ENCODE measurements at places on chromosomes 5 and 9. TPM values are rescaled to one million over a fixed set of nuclear protein-coding genes. Genes with fewer than 3 reads are reported as not detected.

Gene PTPA
- 98.3 TPM for total RNA-seq

GRCh38 chr9:97737429-97737828 lies 40.3 kb upstream of the XPA start:
- H3K27ac ChIP-seq: no peak overlapping the region
- no peak for DNase-seq
- no peak overlapping the region for H3K4me3 ChIP-seq
- H3K36me3 ChIP-seq: peaks cover 4% of the 10 kb centered on the region
- peaks cover 45% of the 10 kb centered on the region for H3K27me3 ChIP-seq

DNA sequence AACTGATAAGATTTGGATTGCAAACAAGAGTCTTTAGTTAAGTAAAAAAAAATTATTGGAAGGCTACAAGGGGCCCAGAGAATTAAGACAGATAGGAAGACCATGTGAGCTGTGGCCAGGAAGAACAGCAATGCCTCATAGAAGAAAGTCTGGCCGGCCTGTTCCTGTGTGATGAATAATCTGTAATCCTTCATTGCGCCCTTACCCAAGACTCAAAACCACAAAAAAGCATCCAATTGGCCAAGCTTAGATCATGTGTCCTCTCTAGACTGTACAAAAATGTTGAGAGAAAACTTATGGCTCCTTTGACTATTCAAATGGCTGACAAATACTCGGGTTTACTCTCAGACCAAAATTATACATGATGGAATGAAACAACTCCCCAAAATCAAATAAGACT lies 1383.5 kb downstream of the PTPRD start:
- H3K27me3 ChIP-seq: no peaks in the 10 kb centered on the region
- no peak overlapping the region for H3K27ac ChIP-seq

DNA sequence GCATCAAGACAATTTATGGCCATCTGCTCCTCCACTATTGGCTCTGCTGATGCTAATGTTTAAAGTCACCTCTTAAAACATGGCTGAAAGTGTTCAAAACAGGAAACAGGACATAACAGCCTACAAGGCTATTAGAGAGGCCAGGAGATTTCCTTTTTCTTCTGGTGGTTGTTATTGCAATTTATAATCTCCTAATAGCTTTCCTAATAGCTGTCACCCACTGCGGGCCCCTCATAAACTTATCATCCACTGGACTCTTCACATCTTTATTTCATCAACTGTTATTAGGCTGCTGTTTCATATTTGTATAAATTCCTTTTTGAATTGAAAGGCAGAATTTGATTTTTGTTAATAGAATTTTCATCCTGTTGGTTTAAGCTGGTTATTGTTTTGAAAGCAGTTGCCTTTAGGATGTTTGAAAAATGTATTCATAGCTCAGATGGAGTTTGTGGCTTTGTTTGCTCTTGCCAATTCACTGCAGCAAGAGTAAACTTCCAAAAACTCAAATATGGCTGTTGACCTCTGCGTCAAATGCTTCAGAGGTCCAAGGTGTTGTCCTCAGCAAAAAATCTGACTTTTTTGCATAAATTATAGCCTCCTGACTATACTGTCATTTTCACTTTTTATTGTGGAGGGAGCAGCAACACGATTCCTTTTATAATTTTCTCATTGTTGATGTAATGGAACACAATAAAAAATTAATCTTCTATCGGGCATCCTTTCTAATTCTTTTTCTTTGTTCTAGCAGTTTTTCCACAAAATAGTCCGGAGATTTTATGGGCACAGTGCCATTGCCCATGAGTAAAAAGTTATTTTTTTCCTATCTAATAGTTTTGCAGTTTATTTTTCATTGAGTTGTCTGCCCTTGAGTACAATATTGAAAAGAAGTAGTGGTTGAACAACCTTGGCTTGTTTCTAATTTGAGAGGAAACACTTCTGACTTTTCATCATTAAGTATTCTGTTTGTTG lies 69.3 kb downstream of the MAT2B start:
- no peaks in the 10 kb centered on the region for H3K36me3 ChIP-seq
- H3K4me3 ChIP-seq: no peak overlapping the region
- DNase-seq: no peak
- peaks cover 27% of the 10 kb centered on the region for H3K27me3 ChIP-seq
- H3K27ac ChIP-seq: no peak overlapping the region

- no peak overlapping the region for H3K27ac ChIP-seq
- peaks cover 10% of the 10 kb centered on the region for H3K4me1 ChIP-seq
- H3K36me3 ChIP-seq: peaks cover 4% of the 10 kb centered on the region
- no peak for DNase-seq
- no peaks in the 10 kb centered on the region for H3K27me3 ChIP-seq
These were observed 22.9 kb downstream of the FAF2 start for GRCh38 chr5:176471098-176471497.

Data from activated T-cell treated with anti-CD3 and anti-CD28 coated beads, Interleukin-2, amount 50 U/mL, for 72 hours (primary cell).